ENCODE measurements at places on chromosomes 5 and 9. TPM values are rescaled to one million over a fixed set of nuclear protein-coding genes. Genes with fewer than 3 reads are reported as not detected.

DNA sequence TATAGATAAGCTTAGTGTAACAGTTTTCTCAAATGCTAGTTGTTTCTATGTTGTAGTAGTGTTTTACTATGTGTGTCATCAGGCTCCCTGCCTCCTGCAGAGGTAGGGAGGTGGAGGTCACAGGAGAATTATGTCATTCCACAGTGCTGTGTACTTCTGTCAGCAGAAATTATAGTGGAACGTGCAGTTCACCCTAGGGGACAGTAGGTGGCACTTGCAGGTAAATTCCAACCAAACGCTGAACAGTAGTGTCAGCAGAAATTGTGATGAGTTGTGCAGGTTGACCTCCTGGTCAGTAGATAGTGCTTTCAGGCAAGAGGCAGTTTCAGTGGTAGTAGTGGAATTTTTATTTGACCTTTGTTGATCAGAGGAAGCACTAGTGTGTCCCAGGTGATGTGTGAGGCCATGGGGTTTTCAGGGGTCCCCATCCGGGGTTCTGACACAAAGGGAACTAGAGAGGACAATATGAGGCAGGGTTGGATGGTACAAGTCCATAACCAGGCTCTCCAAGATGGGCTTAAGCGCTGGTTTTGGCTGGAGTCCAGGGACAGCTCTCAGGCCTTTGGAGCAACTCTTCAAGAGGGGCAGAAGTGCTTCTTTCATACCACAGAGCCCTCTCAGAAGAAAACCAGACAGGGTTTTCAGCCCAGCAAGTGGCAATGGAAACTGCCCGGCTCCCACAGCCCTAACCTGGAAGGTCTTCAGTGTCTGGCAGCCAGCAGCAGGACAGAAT lies 402.9 kb downstream of the CYLC2 start:
- peak; percentile 63 for DNase-seq

Gene CTNND2
- 0.11 TPM for total RNA-seq

DNA sequence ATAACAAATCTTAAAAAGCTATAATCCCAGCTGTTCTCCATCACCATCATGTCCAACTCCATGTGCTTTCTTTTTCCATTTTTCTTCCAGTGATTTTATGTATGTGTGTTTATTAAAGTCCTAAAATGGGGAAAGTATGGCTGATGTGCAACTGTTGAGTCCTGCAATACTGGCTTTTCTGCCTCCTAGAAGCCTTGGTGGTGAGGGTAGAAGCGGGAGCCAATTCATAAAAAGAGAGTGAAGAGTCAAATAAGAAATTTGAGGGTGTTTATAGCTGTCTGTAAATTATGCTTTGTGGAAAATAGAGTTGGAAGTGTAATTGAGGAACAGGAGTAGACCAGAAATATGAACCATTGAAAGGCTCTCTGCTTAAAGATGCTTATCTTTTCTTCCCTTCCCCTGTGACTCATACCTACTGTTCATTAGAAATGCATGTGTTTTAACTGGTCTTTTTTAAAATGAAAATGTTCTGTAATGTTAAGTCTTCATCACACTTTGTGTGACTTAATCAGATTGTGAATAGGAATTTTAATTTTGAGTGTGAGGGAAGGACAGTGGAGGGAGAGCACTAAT lies 80.1 kb downstream of the ZCCHC7 start:
- DNase-seq = no peak

GRCh38 chr9:75891771-75892215 lies 1.3 kb downstream of the PCSK5 start:
- DNase-seq = no peak

Gene CTSV
- total RNA-seq = not detected

DNA sequence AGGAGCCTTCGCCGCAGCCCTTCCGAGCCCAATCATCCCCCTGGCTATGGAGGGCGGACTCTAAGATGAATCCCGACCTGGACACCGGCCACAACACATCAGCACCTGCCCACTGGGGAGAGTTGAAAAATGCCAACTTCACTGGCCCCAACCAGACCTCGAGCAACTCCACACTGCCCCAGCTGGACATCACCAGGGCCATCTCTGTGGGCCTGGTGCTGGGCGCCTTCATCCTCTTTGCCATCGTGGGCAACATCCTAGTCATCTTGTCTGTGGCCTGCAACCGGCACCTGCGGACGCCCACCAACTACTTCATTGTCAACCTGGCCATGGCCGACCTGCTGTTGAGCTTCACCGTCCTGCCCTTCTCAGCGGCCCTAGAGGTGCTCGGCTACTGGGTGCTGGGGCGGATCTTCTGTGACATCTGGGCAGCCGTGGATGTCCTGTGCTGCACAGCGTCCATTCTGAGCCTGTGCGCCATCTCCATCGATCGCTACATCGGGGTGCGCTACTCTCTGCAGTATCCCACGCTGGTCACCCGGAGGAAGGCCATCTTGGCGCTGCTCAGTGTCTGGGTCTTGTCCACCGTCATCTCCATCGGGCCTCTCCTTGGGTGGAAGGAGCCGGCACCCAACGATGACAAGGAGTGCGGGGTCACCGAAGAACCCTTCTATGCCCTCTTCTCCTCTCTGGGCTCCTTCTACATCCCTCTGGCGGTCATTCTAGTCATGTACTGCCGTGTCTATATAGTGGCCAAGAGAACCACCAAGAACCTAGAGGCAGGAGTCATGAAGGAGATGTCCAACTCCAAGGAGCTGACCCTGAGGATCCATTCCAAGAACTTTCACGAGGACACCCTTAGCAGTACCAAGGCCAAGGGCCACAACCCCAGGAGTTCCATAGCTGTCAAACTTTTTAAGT lies 819 bp downstream of the ADRA1B start:
- no peak for DNase-seq

- no peak for DNase-seq
Observed at GRCh38 chr9:37710046-37710445, 43.6 kb upstream of the TRMT10B start.

Gene MEIKIN
- not detected for total RNA-seq

GRCh38 chr9:92717201-92718085 lies 47.2 kb downstream of the BICD2 start:
- DNase-seq = no peak

DNA sequence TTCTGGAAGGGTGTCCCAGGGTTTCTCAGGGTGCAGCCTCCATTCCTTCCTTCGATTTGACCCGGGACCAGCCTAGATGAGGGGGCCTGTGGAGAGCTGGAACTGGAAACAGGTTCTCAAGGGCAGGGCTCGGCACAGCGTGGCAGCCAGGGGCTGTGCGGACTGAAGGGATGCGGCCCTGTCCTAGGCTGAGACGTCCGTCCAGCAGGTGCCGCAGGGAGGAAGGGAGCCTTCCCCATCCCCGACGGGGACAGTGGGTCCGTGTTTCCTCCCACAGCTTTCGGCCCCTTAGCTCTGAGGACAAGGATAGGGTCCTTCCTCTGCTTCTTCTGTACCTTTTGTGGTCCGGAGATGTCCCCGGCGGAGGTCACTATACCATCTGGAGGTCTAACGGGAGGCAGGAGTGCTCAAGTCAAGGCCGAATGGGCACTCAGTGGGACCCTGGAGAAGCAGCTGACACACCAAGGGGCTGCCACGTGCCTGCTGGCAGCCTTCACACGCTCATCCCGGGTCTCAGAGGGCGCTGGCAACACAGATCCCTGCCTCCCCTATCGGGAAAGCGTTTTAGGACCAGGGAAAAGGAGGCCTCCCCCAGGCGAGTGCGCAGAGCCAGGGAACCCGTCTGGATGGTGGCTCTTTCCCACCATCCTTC lies 49.9 kb downstream of the USP20 start:
- no peak for DNase-seq

Gene OR2V2
- total RNA-seq = not detected
